SJCRH30 (cell line): ENCODE measurements at places on chromosomes 2 and 18. TPM values are rescaled to one million over a fixed set of nuclear protein-coding genes. Genes with fewer than 3 reads are reported as not detected.

The OSGEPL1 gene
- total RNA-seq = 53.3 and 56.1 TPM in 2 replicates

The DSG1 gene
- total RNA-seq = 0.03 TPM in 1 of 2 replicates, not detected in the other

The BOK gene
- 6.6 and 7.3 TPM in 2 replicates for total RNA-seq

The GALNT5 gene
- total RNA-seq = 0.02 TPM in 1 of 2 replicates, not detected in the other

The TUBB8B gene
- not detected in 2 replicates for total RNA-seq

The AGXT gene
- 1.3 and 1.7 TPM in 2 replicates for total RNA-seq

The SNORC gene
- total RNA-seq = 0.33 and 0.75 TPM in 2 replicates

The SPRED2 gene
- 20.8 and 22.3 TPM in 2 replicates for total RNA-seq
